Gastroesophageal sphincter (tissue), 4 donors: ENCODE measurements at places on chromosomes 16 and 17. TPM values are rescaled to one million over a fixed set of nuclear protein-coding genes. Genes with fewer than 3 reads are reported as not detected.

Gene KRT33B
- total RNA-seq, result not detected

DNA sequence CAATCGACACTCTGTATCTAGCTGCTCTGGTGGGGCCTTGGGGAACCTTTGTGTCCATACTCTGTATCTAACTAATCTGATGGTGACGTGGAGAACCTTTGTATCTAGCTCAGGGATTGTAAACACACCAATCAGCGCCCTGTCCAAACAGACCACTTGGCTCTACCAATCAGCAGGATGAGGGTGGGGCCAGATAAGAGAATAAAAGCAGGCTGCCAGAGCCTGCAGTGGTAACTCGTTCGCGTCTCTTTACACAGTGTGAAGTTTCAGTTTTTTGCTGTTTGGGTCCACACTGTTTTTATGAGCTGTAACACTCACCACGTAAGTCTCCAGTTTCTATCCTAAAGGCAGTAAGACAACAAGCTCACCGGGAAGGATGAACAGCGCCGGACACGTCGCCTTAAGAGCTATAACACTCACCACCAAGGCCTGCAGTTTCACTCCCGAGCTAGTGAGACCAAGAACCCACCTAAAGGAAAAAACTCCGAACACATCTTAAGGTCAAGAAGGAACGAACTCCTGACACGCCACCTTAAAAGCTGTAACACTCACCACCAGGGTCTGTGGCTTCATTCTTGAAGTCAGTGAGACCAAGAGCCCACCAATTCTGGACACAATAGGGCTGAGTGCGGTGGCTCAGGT is 64.6 kb downstream of the KPNA2 start:
- ATAC-seq, result no peak

DNA sequence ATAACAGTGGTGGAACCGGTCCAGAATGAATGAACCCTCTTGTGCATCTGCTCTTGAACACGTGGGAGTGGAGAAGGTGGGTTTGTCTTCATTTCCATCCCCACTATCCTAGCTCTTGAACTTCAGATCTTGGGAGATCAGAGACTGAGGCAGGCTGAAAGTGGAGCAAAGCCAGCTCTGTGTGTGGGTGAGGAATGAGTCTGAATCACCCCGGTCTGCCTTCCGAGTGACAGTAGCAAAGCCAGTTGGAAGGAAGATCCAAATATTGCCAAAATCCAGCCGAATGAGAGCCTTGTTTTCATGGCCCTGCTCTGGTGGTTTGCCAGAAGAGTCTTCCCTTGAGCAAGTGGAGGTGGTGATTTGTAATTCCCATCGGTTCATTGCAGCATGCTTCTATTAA is 29.0 kb upstream of the ASIC2 start:
- ATAC-seq, result no peak

- ATAC-seq, result no peak
Measured at GRCh38 chr17:81040791-81041337, 5.9 kb downstream of the BAIAP2 start.

- no peak for ATAC-seq
Measured at GRCh38 chr17:10339051-10339450, 33.8 kb downstream of the MYH13 start.

DNA sequence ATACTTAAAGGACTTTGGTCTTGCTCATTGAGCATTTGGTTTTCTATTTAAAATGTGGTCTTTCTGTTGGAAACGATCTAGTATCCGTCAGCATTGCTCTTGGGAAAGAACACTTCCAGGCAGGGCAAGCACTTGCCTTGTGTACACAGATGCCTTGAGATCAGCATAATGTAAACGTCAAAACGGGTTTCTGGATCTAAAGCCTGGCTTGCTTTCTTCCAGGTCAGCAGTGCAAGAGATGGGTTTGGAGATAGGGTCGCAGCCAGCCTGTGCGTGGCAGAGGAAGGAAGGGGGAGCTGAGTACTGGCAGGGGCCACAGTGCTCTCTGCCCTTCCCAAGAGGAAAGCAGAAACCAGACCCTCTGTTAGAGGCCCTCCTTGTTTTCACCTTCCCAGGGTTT is 175.5 kb downstream of the LGALS9B start:
- no peak for ATAC-seq
